ENCODE measurements at places on chromosomes 3 and 15. TPM values are rescaled to one million over a fixed set of nuclear protein-coding genes. Genes with fewer than 3 reads are reported as not detected.

DNA sequence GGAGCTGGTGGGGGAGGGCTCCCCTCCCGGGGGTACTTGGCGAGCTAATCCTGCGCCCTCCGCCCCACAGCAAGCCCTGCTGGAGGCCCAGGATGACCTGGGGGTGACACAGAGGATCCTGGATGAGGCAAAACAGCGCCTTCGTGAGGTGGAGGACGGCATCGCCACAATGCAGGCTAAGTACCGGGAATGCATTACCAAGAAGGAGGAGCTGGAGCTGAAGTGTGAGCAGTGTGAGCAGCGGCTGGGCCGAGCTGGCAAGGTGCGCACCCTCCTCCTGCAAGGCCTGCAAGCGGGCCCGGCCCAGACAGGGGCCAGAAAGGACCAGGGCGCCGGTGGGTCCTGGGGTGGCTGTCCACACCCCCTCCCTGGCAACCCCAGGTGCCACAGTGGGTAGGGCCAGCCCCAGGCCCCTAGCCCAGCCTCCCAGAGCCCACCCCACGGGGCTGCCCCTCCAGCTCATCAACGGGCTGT, 56.5 kb downstream of the SEMA3G start:
- no peaks in the 10 kb centered on the region for H3K27me3 ChIP-seq
- no peaks in the 10 kb centered on the region for H3K4me1 ChIP-seq
- H3K27ac ChIP-seq: no peak overlapping the region
- no peak for DNase-seq
- no peak overlapping the region for H3K4me3 ChIP-seq
- H3K36me3 ChIP-seq: peaks cover 27% of the 10 kb centered on the region

- no peak for DNase-seq
- H3K4me1 ChIP-seq: no peaks in the 10 kb centered on the region
- H3K27ac ChIP-seq: no peak overlapping the region
- H3K36me3 ChIP-seq: no peaks in the 10 kb centered on the region
Measured at GRCh38 chr15:37967788-37968187, 33.3 kb downstream of the TMCO5A start.

GRCh38 chr3:120473389-120473788, 22.6 kb upstream of the FSTL1 start:
- no peak overlapping the region for H3K4me3 ChIP-seq
- H3K4me1 ChIP-seq: no peaks in the 10 kb centered on the region
- H3K27ac ChIP-seq: no peak overlapping the region
- H3K27me3 ChIP-seq: no peaks in the 10 kb centered on the region

Gene TRIP4
- polyA plus RNA-seq: 20.0 TPM

Gene ZBED2
- 0.29 TPM for polyA plus RNA-seq

Data from spleen (tissue), 13 donors.